Stimulated activated CD8-positive, alpha-beta memory T cell treated with anti-CD3 and anti-CD28 coated beads, Interleukin-4, amount 100 ng/mL, for 24 hours (primary cell): ENCODE measurements at places on chromosomes 6 and 20.

- no peak for DNase-seq
Measured at GRCh38 chr6:119891644-119892043, 542.1 kb upstream of the MAN1A1 start.

DNA sequence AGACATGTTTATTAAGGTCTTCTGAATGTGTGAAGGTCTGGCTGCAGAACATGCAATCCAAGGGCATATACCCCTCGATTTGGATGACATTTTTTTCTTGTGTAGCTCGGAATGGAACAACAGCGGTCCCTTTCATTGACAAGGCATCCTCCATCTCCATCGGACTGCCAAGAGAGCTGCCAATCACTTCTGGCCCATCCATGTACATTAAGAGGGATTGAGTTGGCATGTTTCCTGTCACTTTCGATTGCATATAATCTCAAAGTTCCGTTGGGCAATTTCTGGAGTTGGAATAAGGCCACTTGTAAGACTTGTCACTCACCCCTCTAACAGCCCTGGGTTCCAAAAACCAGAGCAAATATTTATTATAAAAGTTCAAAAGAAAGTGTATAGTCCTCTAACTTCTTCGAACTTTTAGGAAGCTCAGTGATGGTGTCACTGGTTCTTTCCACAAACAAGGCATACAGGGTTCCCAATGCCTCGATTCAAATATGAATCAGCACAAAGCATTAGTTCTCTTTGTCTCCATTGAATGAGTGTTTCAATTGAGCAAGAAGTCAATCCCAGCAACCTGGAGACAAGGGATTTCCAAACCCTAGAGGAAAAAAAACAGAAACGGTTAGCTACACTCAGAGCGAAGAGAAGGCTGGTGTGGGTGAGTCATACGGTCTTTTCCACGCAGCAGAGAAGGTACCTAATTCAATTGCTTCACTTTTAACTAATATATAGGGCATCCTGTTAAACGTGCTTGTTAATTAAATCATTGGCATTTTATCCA lies 10.9 kb downstream of the ZNF217 start:
- DNase-seq, result no peak

DNA sequence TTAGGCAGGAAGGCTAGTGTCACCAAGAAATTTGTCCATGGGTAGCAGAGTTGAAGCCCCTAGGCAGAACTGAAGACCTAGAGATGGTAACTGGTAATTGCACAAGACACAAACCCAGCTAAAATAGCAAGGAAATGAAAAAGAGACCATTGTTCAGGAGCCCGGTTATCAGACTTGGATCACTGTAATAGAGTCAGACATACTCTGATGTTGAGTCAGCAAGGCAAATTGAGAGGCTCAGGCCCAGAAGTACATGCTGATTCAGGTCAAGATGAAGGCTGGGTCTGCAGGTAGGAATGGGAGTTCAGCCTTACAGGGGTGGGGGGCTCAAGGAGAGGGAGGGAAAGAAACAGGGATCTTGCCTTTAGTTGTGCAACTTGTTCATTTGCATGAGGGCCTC lies 6.5 kb upstream of the TMEM242 start:
- DNase-seq, result no peak

DNA sequence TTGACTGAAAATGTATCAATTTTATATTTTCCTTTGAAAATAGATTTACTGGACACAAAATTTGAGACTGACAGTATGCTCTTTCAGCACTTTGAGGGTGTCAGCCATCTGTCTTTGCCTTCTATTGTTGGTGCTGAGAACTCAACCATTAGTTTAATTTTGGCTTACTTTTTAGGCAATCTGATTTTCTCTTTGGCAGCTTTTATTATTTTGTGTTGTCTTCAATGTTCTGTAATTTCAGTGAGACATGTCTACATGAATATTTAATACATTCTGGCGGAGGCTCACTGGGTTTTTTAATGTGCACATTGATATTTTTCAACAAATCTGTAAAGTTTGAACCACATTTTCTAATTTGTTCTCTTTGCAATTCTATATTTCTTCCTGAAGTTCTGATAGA lies 648.6 kb downstream of the C6orf118 start:
- no peak for DNase-seq

DNA sequence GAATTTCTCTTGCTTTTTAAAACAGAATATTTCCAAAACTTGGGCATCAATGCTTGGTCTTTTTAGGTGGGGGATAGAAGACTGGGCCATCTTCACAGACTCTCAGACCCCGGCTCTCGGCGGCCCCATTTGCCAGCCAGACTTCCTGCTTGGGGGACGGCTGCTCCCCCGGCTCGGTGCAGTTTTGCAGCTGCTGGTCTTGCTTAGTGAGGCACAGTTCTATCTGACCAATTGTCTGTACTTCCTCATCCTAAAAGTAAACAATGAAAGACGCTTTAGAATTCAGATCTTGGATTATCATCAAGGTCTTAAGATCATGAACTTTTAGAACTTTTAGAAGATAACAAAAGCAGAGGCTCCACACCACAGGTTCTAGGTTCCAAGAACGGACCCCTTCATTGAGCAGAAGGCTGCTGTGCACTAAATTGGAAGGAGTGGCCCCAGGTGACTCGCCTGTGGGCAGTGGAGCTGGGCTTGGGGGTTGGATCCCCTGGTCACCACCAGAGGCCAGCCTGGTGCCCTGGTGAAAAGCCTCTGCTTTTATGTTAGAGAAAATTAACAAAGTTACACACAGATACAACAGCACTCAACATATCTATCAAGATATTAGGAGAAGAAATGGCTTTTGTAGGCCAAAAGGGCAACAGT lies 26.7 kb downstream of the RNASET2 start:
- DNase-seq, result no peak

GRCh38 chr6:6741264-6741663 lies 152.7 kb downstream of the LY86 start:
- no peak for DNase-seq

GRCh38 chr6:131862476-131862875 lies 54.7 kb downstream of the ENPP1 start:
- DNase-seq, result no peak

GRCh38 chr6:10478187-10479040 lies 42.7 kb upstream of the GCNT2 start:
- no peak for DNase-seq

- DNase-seq, result no peak
Measured at GRCh38 chr20:52425253-52425652, 233.7 kb upstream of the ZFP64 start.

GRCh38 chr6:3022765-3023662 lies 23.3 kb downstream of the NQO2 start:
- peak; percentile 33 for DNase-seq

DNA sequence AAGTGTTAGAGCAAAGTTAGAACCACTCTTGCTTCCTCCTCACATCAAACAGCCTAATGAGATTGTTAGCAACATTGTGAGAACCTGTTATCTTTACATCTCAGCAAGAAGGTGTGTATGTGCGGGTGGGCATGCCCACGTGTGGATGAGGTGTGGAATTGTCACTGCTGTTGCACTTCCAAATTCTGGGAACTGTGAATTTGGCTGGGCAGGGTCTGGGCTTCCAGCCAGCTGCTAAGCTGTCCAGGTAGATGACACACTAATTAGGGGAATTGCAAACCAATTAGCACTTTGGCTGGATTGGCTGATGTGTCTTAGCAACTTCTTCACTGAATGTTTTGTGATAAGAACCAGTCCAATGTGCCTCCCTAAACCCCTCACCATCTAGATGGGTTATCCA lies 848.2 kb downstream of the DHX35 start:
- no peak for DNase-seq

- no peak for DNase-seq
Measured at GRCh38 chr6:128259029-128259724, 261.2 kb downstream of the PTPRK start.

DNA sequence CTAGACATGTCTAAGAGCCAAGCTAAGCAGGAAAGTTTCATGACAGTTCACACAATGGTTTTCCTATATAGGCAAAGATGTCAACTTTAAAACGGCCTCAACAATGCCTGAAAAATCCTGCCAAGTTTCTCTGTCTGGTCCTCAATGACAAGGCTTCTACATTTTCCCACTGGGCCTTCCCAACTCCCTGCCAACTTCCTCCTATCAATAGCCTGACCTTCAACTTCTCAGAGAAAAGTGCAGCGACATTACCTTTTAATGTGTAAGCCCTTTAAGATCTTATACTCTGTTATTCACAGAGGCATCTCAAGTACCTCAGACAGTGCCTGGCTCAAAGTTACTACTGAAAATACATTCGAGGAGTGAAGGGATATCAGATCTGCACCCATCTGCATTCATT lies 56.2 kb upstream of the BTBD3 start:
- DNase-seq, result no peak

GRCh38 chr6:37170273-37171200 lies 585 bp downstream of the PIM1 start:
- peak; percentile 27 for DNase-seq

GRCh38 chr6:39209360-39209811 lies 19.9 kb downstream of the KCNK5 start:
- DNase-seq, result no peak

DNA sequence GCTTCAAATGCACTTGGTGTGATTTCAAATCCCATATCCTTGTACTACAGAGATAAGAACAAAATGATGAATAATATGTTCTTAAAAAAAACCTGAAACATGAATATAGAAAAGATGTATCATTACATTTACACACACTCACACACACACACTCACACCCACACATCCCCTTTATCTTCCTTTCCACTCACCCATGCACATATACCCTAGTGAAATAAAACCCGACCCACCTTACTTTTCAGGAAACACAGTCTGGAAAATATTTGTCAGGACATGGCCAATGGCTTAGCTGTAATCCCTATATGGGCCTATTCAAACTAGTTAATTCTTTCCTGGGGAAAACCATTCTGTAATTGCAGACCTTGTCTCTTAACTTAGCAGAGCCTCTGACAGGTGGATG lies 60.8 kb upstream of the EDN1 start:
- no peak for DNase-seq

DNA sequence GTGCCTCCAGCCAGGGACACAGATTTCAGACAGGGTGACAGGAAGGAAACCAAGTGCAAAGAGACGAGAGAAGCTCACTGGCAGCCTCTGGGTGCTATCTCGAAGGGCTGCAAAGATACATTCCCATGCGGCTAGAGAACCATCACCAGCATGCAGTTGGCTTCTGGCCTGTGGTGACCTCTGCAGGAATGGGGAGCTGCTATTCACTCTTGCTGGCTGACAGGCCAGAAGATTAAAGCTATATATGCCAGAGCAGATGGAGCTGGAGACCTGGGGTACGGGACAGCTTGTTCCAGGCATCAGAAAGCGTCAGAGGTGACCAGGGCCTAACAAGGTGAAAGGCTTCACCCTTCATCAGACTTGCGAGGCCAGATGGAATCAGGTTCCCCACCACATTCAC lies 20.0 kb downstream of the MAP1LC3A start:
- no peak for DNase-seq

- DNase-seq, result no peak
Measured at GRCh38 chr6:35733633-35734032, 3.2 kb upstream of the ARMC12 start.

DNA sequence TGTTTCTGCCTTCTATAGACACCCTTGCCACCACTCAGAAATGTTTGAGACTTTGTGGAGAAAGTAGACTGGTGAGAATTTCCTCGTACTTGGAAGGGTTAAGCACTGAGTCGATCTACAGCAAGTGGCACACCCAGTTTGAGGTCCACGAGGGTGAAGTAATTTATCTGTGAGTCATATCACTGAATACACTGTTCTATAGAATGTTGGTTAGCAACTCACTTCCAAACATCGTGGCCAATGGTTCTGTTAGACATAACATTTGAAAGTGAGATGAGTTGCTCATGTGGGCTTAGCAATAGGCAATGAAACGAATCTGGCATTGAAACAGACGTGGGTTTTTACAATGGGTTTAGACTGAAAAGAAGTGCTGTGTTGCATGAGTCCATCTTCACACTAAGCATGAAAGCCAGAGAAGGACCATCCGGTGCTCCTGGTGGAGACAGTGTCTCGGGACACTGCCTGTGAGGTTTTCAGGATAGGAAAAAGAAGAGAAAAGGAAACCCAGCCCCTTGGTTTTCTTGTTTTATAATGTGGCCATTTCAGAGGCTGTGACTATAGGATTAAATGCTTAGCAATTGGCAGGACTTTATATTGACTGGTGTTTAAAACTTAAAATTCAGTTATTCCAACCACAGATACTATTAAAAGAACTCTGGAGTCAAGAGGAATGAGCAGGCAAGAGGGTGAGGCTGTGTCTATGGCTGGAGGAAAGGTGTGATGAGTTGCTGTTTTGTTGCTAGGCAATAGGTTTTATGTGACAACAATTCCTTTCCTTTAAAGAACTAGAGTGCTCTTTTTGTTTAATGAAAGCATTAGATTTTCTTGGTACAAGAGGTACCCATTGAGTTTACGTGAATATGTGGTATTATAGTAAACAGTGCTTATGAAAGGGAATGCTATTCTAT lies 31.0 kb upstream of the EZR start:
- DNase-seq, result no peak

DNA sequence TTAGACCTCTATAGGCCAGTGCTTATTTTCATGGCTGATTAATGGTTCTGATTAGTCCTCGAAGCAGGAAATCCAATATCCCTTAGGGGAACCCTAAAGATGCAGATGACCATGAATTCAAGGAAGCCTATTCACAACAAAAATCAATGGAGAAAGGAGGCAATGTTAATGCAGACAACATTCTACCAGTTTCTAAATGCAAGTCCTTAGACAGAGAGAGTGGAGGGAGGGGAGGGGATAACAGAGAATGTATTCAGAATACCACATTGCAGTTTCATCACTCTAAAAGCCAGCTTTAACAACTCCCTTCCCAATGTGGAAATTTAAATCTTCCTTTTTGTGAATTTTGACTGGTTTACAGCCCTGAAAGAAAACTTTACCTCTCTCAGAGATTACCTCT lies 87.1 kb upstream of the POU3F2 start:
- no peak for DNase-seq
